ENCODE measurements at places on chromosomes 16 and 17.

DNA sequence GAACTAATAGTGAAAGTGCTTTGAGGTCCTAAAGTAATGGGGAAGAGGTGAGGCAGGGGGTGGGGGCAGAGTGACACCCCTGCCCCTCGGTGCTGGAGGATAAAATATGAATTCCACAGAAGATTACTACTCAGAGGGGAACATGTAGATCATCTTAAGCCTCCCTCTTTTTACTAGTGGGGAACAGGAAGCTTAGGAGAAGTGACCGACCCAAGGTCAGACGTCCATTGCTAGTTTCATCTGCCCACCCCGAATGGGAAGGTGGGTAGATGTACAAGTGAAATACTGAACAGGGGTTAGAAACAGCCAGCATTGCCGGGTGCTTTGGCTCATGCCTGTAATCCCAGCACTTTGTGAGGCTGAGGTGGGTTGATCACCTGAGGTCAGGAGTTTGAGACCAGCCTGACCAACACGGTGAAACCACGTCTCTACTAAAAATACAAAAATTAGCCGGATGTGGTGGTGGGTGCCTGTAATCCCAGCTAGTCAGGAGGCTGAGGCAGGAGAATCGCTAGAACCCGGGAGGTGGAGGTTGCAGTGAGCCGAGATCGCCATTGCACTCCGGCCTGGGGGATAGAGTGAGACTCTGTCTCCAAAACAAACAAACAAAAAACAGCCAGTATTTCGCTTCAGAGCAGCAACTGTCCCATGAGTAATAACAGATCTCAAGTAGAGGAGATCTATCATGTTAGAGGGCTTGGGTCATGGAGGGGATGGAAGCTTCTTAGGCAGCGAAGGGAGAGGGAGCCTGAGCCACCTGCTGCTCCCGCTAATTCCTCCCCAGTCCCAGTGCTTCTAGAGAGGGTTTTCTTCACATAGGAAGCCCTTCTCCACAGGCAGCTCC lies 1.2 kb upstream of the NR1D1 start:
- DNase-seq: no peak

DNA sequence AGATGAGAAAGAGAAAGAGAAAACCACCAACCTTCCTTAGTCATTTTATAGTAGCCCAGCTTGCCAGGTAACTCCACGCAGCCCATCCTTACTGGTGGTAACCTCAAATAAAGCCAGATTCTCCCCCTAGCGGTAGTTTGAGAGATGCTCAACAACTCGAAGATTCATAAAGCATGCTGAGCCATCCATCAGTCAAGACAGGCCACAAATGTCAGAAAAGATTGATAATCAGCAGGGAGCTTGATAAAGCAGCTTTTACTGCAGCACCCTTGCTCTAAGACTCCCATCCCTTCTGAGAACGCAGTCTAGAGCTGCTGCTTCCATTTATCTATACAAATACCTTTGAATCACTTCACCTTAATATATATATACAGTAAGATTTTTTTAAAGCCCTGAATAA lies 451.5 kb upstream of the HSBP1 start:
- DNase-seq: peak; percentile 87

- DNase-seq: peak; percentile 91
Measured at GRCh38 chr16:81567987-81568748, 123.6 kb downstream of the CMIP start.

DNA sequence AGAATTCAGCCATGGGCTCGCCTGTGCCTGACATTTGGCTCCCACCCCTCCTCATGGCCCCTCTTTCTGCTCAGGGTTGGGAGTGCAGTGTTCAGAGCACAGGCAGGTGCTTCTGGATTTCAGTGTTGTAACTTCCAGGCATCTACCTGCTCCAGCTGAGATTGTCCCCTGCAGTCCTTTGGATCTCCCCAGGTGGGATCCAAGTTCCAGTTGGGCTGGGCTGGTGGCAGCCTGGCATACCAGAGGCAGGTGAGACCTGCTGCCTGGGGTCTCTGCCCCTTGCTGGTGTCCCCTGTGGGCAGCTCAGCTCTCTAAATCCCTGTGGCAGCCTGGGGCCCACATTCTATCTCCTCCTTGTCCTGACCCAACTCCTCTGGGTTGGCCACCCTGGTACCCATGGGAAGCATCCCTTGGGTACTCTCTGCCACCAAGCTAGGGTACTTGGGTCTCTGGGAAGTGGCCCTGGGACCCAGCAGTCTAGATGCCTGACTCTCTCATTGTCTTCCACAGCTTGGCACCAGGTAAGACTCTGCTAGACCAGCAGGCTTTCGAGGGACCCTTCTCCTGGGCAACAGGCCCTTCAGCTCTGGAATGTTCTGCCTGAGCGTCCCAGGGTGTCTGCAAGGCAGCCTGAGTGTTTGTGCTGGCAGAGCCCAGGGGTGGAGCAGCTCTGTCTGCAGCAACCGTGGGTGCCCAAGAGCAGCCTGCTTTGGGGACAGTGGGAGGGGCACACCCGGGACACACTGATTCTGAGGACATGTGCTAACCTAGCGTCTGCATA lies 42.5 kb downstream of the DNAH17 start:
- no peak for DNase-seq

GRCh38 chr16:26212599-26212998 lies 520.8 kb downstream of the HS3ST4 start:
- DNase-seq: no peak

DNA sequence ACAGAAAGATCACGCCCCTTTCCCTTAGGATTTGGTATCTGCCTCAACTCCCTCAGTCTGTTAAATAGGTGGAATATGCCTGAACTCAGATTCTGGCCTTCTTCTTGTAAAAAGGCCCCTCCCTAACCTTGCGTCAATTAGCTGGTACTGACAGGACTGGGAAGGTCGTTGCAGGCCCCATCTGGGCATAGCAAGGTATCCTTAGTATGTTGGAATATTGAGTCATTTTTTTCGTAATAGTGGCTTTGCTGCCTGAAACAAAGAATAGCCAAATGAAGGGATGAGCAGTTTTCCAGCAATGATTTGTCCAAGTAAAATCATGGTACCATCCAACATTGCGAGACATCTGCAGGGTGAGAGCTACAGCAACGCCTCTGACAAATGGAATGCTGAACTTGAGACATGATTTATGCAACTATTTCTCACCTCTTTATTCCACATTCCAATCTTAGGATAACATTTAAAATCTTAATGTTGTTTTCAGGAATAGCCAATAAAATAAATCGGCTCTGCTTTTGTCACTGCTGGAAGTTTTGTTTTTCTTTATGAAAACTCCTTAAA lies 39.3 kb upstream of the BRD7 start:
- DNase-seq: no peak

DNA sequence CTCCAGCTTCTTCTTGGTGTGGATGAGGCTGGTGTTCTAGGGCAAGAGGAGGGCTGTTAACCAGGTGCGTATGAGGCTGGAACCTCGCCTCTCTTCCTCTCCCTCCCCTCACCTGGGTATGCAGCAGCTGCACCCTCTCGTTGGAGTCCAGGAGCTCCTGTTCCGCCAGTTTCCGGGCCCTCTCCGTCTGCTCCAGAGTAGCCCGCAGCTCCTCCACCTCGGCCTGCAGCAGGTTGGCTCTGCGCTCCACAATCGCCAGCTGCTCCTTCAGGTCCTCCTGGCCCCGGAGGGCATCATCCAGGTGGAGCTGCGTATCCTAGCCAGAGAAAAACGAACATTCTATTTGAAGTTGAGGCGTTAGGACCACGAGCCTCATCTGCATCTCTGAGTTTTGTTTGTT lies 25.4 kb downstream of the MYH3 start:
- no peak for DNase-seq

DNA sequence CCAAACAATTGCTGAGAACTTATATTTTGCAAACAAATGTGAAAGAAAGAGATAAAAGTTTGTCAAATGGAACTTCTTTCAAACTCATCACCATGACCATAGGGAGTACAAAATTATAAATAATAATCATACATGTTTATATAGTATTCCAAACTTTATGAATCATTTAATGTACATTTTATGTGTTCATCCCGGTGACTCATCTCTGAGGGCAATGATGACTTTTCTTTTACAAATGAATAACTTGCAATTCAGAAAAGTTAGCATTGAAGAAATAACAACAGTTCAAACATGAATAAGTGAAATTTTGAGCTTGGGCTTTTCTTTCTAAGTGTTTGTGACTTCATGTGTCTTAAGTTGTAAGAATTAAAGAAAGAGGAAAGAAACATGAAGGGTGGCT lies 66.3 kb upstream of the CDH8 start:
- no peak for DNase-seq

- peak; percentile 70 for DNase-seq
Measured at GRCh38 chr17:40355123-40355803, 9.3 kb downstream of the GJD3 start.

- peak; percentile 24 for DNase-seq
Measured at GRCh38 chr17:17983376-17983775, 10.7 kb downstream of the DRC3 start.

DNA sequence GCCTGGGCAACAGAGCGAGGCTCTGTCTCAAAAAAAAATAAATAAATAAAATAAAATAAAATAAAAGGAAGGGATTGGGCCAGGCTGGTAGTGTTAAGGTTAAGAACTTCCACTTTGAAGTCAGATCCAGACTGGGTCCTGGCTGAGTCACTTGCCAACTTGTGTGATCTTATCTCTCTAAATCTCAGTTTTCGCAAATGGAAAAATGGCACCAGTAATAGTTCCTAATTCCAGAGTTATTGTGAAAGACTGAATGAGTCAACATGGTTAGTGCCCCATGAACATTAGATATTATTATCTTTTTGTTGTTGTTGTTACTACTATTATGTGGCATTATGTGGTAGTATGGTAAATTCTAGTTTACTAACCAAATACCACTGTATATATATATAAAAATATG lies 188.0 kb upstream of the AXIN2 start:
- peak; percentile 62 for DNase-seq

GRCh38 chr17:57480438-57481196 lies 224.3 kb downstream of the MSI2 start:
- DNase-seq: peak; percentile 61

DNA sequence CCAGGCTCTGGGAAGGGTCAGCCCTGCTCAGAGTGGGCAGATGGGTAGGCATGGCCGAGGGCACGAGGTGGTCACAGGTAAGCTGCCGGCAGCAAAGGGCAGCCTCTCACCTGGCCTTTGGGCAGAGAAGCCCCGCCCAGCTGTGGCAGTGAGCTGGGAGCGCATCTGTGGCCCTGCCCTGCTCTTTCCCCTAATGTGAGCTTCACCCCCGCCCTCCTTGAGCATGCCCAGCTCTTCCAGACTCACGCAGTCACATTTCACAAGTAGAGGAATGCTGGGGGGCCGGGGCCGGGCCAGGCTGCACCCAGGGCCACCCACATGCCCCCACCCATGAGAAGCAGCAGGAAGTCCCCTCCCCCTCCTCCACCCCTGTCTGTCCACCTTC lies 40.7 kb upstream of the SLC38A10 start:
- DNase-seq: no peak

DNA sequence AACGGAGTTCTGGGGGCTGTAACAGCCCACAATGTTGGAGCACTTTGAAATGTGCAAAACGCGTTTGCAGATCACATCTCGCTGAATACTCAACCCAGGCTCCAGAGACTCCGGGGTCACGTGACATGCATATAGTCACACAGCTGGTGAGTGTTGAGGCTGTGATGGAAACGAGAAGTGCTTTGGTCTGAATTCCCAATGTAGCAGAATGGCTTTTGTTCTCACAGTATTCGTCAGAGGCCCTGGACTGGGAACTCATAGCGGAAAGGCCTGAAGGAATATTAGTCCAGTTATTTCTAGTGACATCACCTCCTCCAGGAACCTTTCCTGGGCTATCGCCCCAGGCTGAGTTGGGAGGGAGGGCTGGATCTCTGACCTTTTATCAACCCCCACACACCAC lies 95.8 kb upstream of the CRHR1 start:
- no peak for DNase-seq

DNA sequence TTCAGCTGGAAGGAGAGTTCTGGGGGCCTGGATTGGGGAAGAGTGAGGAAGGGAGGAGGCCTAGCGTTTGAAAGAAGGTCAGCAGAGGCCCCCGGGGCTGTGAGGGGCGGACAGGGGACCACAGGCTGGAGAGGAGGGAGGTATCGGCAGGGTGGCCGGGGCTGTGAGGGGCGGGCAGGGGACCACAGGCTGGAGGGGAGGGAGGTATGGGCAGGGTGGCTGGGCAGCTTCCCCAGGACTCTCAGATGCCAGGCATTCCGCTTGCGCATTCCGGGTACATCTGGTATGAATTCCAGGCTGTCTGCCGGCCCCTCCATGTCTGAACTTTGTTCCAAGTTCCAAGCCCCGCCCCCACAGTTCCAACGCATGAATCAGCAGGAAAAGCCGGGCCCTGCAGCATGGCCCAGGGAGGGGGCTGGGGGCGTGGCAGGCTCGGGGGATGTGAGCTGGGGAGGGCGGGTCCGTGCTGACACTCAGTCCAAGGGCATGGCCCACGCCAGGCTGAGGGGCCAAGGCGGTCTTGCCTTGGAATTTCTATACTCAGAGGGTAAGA lies 4.3 kb upstream of the TLCD2 start:
- peak; percentile 100 for DNase-seq

GRCh38 chr17:8226536-8227237 lies 16.3 kb upstream of the AURKB start:
- DNase-seq: peak; percentile 95

DNA sequence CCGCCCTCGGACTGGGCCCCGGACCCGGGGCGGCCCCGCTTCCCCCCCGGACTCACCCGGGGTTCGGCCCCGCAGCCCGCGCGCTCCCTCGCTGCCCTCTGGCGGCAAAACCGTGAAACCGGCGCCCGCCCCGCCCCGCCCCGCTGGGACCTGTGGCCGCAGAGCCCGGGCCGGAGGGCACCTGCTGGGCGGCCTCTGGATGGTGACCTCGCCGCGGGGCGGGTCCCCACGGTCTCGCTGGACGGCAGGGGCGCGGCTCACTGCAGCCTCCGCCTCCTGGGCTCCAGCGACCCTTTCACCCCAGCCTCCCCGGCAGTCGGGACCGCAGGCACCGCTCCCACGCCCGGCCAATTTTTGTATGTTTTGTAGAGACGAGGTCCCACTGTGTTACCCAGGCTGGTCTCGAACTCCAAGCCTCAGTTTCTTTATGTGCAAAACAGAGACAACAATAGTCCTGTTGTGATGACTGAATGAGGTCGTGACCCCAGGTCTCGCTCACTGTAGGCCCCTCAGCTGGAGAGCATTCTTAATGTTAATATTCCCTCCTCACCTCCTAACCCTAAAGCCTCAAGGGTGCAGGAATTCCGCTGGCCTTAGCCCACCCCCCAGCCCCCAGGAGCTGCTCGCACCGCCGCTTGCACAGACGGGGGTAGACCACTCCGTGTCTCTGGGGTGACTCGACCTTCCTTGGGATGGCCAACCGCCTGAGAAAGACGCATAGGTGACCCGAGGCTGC lies 33.7 kb upstream of the RPH3AL start:
- peak; percentile 84 for DNase-seq
